EH (cell line): ENCODE measurements at places on chromosomes 7 and 10.
A peak's percentile ranks its signal among the peaks of the same experiment; 100 is the strongest.

- no peak for DNase-seq
Measured at GRCh38 chr10:88853155-88853881, 1.7 kb upstream of the ANKRD22 start.

- DNase-seq, result peak; percentile 39
Measured at GRCh38 chr7:92609921-92610518, 19.8 kb upstream of the FAM133B start.

DNA sequence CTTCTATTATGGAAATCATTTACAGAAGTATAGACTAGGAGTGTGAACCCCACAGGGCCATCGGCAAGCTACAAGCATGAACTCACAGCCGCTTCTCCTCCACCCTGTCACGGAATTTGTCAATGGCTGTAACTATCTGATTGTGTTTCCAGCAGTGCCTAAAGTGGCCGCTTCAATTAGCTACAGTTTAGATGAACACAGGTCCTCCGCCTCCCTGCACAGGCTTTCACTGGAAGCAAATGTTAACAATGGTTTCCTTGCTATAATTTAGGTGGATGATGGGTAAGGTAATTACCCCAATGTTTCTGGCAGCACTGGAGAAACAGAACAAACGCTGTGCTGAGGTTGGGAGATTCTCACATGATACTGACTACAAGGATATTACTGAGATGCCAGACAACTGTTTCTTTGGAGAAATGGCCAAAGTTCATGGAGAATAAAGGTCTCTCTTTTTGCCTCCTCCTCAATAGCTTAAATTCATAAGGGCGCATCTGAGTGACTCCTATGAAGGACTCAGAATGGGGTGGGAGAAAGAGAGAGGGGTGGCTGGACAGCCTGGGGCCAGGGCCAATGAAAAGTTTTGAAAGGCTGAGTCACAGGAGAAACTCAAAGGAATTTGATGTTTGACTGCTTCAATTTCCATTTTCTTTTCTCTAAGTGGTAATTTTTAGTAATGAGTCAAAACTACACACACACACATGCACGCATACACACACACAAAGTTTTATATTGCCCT is 78.9 kb downstream of the SVIL start:
- peak; percentile 87 for DNase-seq

- peak; percentile 55 for DNase-seq
Measured at GRCh38 chr10:61888744-61889143, 12.8 kb upstream of the ARID5B start.

- DNase-seq, result peak; percentile 98
Measured at GRCh38 chr10:21336476-21337170, 188.9 kb downstream of the SKIDA1 start.

DNA sequence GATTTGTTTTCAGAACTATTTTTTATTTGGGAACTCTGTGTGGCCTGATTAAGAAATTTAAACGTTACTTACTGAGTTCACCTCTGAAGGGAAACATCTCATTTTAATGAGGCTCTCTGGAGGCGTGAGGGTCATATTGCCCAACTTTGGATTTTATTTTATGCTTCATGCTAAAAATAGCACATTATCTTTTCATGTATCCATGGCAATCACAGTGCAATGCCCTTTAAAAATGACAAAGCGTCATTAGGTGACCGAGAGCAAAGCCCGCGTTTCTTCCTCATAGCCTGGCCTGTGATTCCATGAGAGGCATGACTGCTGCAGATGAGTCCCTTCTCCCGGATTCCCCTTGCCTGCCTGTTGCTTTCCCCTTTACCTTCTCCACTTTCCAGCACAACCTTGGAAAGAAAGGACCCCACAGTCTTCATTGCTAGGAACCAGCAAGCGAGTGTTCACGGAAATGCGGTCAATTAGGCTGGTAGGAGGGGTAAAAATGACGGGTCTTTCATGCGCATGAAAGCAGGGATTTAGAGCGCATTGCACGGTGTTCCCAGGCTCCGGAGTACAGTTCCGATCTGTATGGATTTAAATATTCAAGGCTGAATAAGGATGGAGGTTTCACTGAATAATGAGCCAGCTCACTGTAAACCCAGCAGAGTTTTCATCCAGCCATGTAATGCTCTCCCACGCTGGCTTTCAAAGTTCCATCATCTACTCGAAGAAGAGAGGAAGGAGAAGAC is 98.2 kb upstream of the PITRM1 start:
- peak; percentile 18 for DNase-seq

- DNase-seq, result no peak
Measured at GRCh38 chr10:36362257-36362656, 720.2 kb upstream of the FZD8 start.

DNA sequence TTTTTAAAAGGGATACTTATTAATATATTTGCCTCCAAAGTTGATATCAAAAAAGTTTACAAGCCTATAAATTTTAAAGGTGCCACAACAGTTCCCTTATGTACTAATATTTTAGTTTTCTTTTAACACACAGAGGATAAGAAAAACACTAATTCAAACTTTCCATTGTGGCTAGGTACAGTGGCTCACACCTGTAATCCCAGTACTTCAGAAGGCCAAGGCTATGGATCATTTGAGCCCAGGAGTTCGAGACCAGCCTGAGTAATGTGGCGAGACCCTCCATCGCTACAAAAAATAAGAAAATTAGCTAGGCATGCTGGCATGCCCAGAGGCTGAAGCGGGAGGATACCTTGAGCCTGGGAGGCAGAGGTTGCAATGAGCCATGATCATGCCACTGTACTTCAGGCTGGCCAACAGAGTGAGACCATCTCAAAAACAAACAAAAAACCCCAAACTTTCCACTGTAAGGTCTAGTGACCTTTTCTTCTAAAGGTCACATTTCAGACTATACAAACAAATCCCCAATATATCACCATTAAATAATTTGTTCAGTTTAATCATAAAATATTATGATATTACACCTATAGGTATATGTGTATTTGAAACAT is 107.5 kb downstream of the HBP1 start:
- no peak for DNase-seq

- DNase-seq, result peak; percentile 37
Measured at GRCh38 chr7:128021366-128021765, 9.9 kb downstream of the LRRC4 start.

DNA sequence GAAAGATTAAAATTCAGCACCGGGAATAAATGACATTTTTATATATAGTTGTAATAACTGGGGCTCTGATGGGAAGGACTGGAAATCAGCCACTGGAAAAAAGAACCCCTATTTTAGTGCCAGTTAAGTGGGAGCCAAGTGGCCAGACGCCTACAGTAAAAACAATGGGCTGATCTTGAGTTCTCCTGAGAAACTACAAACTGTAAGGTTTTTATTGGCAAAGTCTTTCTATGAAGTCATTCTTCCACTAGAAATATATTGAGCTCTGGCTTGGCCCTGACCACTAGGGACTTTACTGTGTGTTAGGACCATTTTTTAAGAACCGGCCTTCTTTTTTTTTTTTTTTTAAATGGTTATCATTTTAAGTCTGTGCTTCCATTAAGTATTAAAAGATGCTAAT is 79.6 kb downstream of the ZNF22 start:
- DNase-seq, result no peak

DNA sequence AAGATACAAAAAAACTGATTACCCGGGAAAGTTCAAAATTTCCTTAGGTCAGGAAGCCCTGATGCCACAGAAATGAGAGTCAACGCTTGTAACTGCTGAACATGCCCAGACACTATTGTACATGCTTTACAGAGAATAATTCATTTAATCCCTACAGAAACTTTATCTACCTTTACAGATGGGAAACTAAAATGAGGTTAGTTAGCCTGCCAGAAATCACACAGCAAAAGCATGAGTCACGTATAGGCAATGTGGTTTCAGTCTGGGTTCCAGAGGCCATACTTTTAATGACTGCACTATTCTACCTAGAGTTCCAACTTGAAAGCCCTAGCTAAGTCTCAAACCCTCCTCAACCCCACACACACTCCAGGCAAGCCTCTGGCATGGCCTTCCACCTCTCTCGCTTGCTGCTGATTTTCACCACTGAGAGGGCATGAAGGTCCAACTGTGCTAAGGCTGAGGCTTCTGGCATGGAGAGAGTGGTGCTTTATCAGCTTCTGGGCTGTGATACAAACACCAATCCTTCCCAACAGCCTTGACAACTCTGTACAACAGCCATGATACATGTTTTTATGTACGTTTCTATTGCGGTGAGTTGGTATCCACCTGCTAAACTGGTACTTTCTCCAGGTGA is 1011.2 kb upstream of the GHITM start:
- no peak for DNase-seq

GRCh38 chr10:29749150-29749549 is 114.4 kb upstream of the SVIL start:
- DNase-seq, result peak; percentile 20

DNA sequence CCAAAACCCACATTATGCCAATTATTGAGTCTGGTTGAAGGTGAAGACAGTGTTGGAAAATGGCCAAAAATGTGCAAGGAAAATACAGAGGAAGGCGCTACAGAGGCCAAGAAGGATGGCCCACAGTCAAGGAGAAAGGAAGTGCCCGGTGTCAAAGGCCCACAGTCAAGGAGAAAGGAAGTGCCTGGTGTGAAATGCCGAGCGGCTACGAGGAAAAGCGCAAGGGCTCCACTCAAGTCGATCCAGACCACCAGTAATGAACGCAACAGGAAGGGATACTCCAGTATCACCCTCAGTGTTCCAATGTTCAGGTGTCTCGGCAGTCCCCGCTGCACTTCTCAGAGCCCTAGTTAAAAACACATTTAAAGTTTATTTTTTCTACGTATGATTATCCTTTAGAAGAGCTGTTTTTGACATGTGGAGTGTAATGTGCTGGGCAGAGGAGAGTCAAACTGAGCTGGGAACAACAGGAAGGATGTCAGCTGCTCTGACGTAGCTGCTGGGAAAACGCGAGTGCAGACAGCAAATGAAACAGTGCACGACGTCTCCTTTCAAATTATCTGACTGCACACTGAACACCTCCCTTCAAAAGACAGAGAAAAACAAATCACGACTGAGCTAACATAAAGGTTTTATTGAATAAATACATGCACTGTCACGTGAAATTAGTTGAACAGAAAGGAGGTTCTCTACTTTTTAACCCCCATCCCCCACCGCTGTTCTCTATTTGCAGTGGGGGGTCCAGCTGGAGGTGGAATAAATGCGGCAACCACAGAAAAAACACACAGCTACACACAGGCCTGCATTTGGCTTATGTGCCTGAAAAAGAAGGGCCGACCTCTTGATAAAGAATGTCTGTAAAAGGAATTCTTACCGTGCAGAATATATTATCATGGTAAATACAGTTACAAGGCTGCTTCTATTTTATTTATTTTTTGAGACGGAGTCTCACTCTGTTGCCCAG is 26.1 kb upstream of the NCAPG2 start:
- DNase-seq, result no peak

- DNase-seq, result no peak
Measured at GRCh38 chr10:127532659-127533058, 16.4 kb upstream of the NPS start.

DNA sequence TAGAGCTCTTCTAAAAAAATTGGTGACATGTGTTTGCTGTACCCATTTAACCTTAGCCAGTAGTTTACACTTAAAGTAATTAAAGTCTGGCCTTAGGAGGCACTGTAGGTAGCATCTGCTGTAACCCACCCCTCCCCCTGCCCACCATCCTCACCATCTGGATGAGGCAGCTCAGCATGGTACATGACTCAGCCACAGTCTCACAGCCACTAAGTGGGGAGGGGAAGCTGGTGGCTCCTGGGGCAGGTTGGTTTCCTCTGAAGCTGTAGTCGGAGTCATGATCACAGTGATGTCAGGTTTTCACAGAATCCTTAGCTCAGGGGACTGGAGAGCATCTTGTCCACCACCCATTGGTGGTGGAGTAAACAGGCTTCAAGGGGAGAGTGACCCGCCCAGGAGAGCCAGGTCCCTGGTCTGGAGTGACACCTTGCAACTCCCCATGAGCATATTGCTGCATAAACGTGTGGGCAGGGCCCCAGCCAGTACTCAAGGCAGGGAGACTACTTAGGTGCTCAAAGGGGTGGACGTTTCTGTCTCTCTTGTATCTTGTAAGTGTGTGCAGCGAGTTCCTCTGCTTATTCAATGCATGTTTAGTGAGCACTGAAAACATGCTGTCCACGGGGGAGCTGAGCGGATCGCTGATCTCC is 125.9 kb downstream of the GRK5 start:
- DNase-seq, result peak; percentile 56

DNA sequence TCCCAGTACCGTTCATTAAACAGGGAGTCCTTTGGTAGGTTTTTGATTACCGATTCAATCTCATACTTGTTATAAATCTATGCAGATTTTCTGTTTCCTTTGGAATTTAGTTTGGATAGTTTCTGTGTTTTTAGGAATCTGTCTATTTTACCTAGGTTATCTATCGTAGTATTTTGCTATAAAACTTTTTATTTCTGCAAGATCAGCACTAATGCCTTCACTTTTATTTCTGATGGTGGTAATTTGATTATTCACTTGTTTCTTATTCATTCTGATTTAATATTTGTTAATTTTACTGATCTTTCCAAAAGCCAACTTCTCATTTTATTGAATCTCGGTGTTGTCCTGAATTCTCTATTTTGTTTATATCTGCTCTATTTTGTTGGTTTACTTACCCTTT is 577.7 kb upstream of the NRG3 start:
- no peak for DNase-seq

DNA sequence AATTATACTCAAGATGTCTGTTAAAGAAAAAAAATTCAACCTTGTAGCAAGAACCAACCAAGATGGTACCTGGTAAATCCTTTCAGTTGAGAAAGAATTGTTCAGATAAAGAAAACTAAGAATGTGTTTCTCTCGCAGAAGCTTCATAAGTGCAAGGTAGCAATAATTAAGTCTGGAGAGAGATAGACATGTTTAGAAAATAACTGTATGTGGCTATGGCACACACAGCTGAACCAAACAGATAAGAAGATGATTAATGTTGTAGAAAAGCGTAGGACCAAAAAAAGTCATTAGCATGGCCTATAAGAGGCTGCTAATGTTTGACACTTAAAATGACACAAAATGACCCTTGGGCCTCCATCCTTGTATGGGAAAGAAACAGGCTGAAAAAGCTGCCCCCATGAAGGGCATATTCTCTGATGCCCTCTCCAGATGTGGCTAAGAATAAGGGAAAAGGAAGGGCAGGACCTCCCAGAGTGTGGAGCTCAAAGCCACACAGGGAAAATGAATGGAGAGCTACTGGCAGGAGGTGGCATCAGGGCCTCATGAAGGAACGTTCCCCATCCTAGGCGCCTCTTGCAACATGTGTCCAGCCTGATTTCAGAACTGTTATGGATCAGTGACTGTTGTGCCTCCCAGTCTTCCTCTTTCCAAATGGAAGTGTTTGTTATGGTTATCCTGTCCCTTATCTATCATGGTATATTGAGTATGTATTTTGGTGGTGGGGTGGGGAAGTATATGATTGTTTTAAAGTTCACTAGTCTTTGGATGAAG is 30.7 kb downstream of the TLL2 start:
- no peak for DNase-seq

- no peak for DNase-seq
Measured at GRCh38 chr7:137354396-137354795, 10.9 kb upstream of the PTN start.
